Activated T-cell treated with anti-CD3 and anti-CD28 coated beads, Interleukin-2, amount 50 U/mL, for 48 hours (primary cell): ENCODE measurements at places on chromosomes 2 and 18.

DNA sequence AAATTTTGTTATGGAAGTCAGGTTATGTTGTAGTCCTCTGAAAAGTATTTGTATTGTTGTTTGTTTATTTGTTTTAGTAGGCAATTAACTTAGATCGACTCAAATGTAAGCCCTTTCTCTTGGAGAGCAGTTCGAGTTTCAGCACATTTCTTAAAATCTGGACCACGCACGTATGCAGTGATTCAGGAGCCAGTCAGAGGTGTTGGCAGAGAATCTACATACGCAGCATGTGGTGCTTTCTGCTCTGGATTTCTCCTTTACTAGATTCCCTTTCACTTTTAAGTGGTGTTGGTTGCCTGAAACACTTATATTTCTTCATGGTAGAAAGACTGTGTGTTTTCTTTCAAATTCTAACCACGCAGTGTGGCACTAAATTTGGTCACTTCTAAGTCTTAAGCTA is 773.9 kb upstream of the LRATD1 start:
- no peak for DNase-seq

DNA sequence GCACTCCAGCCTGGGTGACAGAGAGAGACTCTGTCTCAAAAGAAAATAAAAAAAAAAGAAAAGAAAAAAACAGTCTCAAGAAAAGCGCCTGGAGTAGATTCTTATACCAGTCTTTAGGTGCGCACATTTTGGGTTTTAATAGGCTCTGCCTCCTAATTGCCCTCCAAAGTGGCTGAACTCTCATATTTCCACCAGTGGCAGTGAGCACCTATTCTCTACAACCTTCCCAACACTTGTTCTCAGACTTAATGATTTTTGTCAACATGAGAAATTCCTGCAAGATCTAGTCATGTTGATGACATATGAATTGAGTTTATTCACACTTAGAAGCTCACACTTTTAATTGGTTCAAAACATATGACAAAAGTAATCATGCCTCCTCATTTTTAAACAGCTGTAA is 39.0 kb downstream of the PLB1 start:
- DNase-seq = no peak

DNA sequence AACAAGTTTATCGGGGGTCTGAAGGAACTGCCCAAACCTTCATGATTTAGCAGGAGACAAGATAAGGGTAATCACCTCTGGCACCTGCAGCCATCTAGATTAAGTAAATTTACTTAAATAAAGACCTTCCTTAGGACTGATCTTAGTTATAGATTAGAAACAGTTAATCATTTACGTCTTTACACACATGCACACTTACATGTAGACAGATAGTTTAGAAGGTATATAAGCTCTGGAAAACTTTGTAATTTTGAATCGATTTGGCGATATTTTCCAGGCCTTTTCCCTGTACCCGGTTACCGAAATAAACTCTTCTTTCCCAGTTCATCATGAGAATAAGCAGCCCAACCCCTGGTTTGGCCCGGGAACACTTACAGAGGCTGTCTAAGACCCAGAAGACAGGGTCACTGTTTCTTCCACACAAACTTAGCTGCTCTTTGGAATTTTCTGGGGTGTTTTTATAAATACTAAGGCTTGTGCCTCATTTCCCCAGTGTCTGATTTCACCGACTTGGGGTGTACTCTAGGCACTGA is 560 bp upstream of the SKA1 start:
- DNase-seq = no peak

- no peak for DNase-seq
Observed at GRCh38 chr2:173511942-173512341, 157.3 kb downstream of the CDCA7 start.

GRCh38 chr2:74511104-74511989 is 2.9 kb upstream of the TLX2 start:
- DNase-seq = no peak

DNA sequence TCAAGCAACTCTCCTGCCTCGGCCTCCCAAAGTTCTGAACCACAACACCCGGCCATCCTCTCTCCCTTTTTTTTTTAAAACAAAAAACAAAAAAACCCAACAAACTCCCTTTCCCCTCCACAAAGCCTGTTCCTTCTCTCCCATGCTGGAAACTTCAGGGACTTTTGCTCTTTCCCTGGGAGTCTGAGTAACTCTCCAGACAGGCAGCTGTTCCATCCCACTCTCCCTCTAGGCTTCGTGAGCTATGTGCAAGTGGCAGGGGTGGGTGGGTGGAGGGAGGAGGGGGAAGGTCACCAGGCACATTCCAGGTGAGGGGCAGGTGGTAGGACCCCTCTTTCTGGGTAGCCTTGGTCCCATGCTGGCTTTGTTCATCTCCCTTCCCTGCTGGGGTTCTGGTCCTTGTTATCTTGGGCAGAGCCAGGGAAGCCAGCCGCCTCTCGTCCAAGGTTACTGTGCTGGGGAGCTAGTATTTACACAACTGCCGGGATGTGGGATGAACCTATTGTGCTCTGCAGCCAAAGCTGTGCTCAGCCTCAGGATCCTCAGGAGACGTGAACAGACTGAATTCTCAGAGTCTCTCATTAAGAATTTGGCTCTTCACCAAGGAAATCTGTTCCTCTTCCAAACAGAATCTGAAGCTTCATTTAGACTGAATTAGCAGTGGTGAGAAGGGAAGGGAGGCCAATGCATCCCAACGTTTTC is 106.9 kb downstream of the LIPG start:
- no peak for DNase-seq

- DNase-seq = no peak
Observed at GRCh38 chr18:7786569-7786968, 219.5 kb downstream of the PTPRM start.

DNA sequence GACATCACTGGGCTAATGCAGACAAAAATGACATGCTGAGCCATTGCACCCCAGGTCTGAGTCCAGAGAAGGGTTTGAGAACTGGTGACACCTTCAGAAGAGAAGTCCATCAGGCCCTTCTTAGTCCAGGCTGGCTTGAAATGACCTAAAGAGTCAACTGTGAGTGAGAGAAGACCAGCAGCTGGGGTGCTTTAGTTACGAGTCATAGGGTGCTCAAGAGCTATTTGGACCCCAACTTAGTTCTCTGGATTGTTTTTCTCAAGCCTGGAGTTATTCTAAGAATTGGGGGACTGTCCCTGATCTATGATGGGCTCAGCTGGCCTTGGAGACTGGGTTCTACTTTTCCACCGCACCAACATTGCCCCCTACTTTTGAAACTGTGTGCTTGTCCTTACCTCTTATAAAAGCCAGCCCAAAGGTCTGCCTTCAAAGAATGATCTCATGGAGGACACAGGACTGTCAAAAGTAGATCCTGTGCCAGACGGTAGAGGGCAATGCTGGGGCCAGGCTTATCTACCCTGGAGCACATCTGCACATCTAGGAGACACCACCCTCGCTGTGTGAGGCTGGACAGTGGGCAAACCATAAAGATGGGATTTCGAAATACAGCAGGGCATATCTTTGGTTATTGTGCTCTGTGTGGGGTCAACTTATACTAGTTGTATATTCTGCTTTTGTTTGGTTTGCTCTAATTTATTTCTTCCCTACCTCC is 333.0 kb upstream of the SLC14A2 start:
- DNase-seq = no peak
